ENCODE measurements at places on chromosomes 7 and 10.

DNA sequence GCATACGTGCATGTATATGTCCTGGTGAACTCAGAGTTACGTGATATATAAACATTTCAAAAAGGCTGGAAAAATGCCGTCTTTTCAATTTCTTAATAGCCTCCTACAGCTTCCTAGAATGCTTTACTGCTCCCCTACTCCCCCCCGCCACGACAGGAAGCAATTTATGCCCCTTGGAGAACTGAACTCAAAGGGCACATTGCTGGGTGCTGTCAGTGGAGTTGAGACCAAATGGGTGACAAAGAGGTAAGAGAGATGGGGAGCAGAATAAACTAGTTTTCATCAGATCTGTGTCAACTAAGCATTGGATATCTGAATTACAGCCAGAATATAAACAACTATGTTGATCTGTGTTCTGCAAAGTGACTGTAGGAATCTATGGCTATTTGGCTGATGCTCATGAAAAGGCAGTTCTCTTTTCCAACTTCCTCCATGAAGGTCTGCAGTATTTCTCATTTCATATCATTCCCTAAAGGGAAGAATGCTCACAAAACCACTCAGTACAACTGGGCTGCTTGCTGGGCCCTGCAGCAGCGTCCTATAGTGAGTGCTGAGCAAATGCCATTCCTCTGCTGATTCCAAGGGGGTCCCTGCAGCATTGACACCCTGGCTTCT, 171.3 kb upstream of the HPS1 start:
- no peak for DNase-seq

GRCh38 chr7:157411580-157411979, 74.8 kb downstream of the DNAJB6 start:
- DNase-seq: no peak

DNA sequence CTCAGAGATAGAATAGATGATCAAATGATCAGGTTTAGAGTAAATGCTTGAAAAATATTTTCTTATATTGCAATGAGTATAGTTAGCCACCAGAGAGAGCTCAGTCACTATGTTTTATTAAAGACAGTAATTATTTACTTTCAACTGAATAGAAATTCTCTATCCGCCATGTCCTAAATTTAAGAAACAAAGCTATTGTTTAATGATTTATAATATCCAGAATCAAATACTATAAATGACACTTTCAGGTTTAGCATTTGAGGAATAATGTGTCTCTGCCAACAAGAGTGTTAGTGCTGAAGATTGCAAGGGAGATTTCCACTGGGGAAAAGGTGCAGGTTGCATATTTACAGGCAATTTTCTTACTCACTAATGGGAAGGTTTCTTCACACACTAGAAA, 184.7 kb downstream of the DGKB start:
- DNase-seq: peak; percentile 10

GRCh38 chr10:44042075-44042770, 342.7 kb downstream of the CXCL12 start:
- no peak for DNase-seq

DNA sequence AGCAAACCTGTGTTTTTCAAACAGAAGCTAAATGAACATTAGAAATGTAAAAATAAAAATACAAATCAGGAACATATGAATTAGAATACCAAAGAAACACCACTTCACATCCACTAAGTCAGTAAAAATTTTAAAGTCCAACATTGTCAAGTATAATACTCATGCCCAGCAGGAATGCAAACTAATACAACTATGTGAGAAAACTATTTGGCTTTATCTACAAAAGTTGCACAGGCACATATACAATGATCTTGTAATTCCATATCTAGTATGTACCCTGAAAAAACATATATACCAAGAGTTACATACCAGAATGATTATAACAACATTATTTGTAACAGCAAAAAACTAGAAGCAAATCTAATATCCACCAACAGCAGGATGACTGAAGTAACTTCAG, 91.1 kb downstream of the RNF32 start:
- DNase-seq: no peak

DNA sequence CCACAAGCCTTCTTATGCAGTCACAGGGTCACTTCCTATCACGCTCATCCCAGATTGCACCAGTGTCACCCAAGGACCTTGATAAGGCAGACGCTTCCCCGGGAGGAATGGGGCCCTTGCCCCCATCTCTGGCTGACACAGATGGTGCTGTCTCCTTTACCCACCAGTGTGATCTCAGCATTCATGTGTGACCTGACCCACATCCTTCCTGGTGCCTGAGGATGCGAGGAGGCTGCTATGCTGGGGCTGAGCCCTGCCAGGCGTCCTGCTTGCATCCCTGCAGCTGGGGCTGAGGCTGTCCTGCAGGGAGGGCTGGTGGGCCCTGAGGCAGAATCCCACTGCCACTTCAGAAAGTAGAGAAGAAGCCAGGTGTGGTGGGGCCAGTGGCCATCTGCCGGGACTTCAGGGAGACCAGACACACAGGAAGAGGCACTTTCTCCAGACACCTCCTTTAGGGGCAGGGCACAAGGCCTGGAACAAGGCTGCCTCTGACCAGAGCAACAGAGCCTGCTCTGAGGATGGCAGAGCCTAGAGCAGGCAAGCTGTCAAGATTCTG, 35.3 kb downstream of the RASGEF1A start:
- no peak for DNase-seq

- peak; percentile 88 for DNase-seq
These were observed 50.5 kb upstream of the COBL start for GRCh38 chr7:51366930-51367613.

GRCh38 chr7:98662289-98662688, 45.2 kb downstream of the NPTX2 start:
- no peak for DNase-seq

GRCh38 chr10:133160826-133161471, 930 bp downstream of the KNDC1 start:
- DNase-seq: no peak

- DNase-seq: no peak
These were observed 975.2 kb downstream of the SORCS1 start for GRCh38 chr10:106189292-106189691.

- DNase-seq: no peak
These were observed 49.8 kb downstream of the ZNF239 start for GRCh38 chr10:43524434-43525247.

GRCh38 chr7:158278745-158279320, 308.8 kb downstream of the PTPRN2 start:
- no peak for DNase-seq

DNA sequence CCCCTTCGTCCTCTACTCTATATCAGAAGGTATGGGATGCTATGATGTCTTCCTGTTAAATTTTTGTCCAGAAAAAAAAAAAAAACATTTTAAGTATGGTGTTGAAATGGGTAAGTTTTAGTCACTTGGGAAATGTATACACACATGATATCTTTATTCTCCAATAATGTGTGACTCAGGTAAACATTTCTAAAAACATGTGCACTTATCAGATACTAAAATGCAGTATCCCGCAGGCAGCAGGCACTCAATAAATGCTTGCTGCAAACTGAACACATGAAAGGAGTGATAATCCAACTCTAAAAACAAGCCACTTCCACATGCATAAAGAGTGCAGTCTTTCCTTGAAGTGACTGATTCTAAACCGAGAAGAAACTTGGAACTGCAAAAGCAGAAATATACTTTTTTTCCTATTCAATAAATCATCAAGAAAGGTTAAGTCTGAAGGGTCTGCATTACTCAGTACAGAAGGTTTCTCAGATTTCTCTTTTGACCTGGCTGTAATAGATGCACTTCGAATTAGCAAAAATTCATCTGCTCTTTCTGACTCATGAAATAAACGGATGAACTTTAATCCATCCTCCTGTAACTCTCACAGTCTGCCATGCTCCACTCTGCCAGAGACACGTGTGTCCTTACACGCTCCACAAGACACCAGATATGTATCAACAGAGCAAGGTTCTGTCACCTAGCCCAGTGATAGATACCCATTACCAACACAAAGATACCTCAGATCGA, 84.0 kb downstream of the HIPK2 start:
- DNase-seq: no peak

- no peak for DNase-seq
These were observed 711 bp downstream of the HIP1 start for GRCh38 chr7:75737856-75738603.

GRCh38 chr7:157233677-157234076, 95.0 kb downstream of the UBE3C start:
- no peak for DNase-seq

- no peak for DNase-seq
These were observed 1062.9 kb upstream of the GHITM start for GRCh38 chr10:83076443-83076842.

DNA sequence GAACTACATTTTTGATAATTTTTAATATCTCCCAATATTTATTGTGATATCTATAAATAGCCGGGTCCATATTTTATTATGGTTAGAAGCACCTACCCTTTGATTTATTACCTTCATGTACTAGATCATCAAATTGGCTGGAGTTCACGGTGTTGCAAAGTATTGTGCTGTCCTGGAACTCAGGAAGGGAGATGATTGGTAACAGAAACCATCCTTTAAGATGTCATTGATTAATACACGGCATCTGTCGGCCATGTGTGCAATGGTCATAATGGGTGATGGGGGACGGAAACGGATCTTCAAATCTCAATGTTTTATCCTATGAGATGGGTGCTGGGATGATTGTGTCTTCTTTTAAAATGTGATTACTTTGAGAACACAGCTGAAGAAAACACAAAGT, 157.0 kb downstream of the NEBL start:
- no peak for DNase-seq

GRCh38 chr7:153523320-153524015, 528.7 kb upstream of the DPP6 start:
- DNase-seq: peak; percentile 17

DNA sequence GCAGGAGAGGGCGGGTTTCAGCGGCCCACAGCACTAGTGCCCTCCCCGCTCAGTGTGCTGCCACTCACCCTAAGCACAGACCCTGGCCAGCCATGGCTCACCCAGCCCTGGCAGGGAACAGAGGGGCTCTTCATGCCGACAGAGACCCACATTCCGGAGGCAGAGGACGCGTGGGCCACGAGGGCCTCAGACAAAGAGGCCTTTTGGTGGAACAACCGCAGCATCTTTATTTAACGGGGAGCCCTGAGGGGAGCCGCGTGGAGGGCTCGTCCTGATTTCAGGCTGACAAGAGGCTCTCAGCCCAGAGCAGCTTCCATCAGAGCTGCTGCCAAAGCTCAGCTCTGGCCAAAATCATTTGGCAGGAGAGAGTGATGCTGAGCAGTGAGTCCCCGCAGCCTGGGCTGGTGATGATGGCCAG, 127.8 kb downstream of the SH3PXD2A start:
- peak; percentile 85 for DNase-seq

- no peak for DNase-seq
These were observed 142.7 kb downstream of the C10orf105 start for GRCh38 chr10:71576842-71577241.

DNA sequence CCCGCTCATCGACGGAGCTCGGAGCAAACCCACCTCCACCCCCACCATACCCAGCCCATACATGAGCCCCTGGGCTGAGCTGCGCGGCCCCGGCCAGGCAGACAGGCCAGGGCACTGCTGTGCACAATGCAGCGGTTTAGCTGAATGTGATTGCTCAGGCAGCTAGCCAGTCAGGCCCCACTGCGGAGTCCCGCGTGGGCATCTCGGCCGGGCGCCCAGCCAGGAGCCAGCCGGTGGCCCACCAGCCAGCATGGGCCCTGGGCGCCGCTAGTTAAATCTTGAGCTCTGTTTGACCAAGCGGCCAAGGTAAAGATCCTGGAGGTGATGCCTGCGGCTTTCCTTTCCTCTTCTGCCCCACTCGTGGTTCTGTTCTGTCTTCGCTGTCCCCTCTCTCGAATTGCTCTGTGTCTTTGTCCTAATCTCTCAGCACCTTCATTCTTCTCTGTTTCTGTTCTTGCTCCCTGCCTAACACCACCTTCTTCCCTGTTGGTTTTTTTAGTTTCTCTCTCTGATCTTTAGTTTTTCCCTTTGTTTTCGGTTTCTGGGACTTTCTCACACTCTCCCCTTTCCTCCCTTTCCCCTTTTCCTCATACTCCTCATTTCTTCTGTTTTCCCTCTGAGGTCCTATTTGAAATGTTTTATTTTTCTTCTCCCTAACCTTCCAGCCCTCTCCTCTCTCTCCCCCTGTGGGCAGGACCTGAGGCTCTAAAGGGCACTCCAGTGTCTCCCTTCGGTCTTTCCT, 6.6 kb downstream of the UFSP1 start:
- DNase-seq: no peak

DNA sequence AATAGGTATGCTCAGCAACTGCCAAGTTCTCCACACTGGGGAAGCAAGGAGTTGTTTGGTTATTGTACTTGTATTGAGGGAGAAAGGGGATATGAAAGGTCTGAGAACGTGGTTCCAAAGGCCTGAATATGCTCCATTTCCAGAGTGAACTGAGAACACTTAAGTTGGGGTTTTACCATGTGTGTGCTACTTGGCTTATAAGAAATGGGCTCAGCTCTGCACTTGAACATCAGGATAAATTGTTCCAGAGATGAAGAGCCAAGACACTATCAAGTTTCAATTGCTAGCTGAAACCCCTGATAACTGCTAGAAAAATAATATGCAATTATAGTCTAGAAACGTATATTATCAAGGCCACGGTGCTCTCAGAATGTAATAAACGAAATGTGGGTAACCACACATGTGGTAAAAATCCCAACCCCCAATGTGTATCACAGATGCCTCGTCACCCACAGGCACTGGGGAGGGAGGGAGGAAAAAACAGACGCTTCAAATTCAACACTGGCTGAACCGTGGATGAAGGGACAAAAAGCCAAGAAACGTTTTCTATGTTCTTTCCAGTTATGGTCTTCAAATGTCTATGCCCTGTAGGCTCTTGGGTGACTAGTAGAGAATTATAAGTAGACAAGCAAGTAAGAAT, 16.3 kb downstream of the ELMO1 start:
- no peak for DNase-seq

- no peak for DNase-seq
These were observed 43.8 kb downstream of the SH2D4B start for GRCh38 chr10:80581469-80581835.

GRCh38 chr10:34999532-34999931, 90.6 kb downstream of the CUL2 start:
- no peak for DNase-seq
